Left lung (tissue), 14 donors: ENCODE measurements at places on chromosomes 3 and 15. TPM values are rescaled to one million over a fixed set of nuclear protein-coding genes. Genes with fewer than 3 reads are reported as not detected.

Gene CMTM8
- total RNA-seq = 20.0 TPM

Gene NUP210
- total RNA-seq = 17.7 TPM

Gene SMCO1
- total RNA-seq = not detected

Gene ZMYND10
- 1.6 TPM for total RNA-seq

Gene PTX3
- 5.6 TPM for total RNA-seq

Gene ACAN
- total RNA-seq = 0.65 TPM
